ENCODE measurements at places on chromosomes 1 and 21.
A peak's percentile ranks its signal among the peaks of the same experiment; 100 is the strongest.

DNA sequence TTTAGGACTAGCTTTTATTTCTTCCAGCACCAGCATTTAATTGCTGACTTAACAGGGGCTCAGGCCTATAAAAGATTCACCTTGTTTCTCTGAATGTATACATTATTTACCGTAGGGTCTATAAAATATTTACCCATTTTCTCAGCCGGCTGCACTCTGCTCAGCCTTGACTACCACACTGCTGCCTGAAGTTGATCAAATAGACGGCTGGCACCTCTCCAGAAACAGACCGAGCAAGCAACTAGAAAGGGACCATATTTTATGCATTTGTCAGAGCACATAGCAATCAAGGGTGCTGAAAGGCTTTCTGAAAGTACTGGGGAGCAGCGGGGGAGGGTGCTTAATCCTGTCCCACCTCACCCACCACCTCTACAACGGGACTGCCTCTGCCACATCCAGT lies 64.7 kb upstream of the FGGY start:
- DNase-seq, result no peak

GRCh38 chr21:18985584-18985983 lies 582.0 kb upstream of the TMPRSS15 start:
- DNase-seq, result no peak

DNA sequence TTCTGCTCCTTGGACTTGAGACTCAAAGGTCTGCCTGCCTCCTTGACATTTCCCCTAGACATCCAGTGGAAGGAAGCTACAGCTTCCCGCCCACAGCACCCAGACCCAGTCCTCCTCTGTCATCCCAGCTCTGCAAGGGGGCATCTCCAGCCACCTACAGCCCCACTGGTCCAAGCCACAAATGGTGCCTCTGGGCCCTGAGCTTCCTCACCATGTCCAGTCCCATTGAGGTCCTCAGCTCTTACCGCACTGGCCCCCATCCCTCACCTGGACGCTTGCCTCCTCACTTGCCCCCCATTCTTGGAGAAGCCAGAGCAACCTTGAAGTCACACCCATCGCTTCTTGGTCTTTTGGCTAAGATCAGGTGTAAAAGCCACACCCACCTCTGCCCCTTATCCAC lies 13.2 kb downstream of the PODN start:
- no peak for DNase-seq

DNA sequence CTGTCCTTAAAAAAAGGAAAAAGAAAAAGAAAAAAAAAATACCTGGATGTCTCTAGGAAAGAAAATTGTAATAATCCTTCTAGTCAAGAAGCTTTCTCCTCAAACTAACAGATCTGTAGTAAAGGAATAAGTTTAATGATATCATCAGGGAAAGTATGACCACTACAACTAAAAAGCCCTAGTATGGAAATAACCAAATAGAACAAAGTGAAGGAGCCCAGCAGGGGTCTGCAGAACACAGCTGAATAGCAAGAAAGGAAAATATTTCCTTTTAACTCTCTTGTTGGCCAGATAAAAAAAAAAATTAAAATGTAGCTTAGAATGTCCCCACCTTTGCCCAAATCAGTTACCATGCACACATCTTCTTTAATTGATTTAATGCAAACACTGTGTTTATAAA lies 43.2 kb downstream of the PRRX1 start:
- DNase-seq, result no peak

GRCh38 chr1:53957194-53957818 lies 11.2 kb downstream of the LRRC42 start:
- DNase-seq, result no peak

GRCh38 chr21:39183272-39184049 lies at the start of gene PSMG1:
TSS of gene PSMG1 (minus strand) at chr21:39183451. CDS start at chr21:39183385, 66 bp downstream.
- DNase-seq, result no peak

- no peak for DNase-seq
These were observed 37.5 kb downstream of the GPR88 start for GRCh38 chr1:100575406-100575805.

DNA sequence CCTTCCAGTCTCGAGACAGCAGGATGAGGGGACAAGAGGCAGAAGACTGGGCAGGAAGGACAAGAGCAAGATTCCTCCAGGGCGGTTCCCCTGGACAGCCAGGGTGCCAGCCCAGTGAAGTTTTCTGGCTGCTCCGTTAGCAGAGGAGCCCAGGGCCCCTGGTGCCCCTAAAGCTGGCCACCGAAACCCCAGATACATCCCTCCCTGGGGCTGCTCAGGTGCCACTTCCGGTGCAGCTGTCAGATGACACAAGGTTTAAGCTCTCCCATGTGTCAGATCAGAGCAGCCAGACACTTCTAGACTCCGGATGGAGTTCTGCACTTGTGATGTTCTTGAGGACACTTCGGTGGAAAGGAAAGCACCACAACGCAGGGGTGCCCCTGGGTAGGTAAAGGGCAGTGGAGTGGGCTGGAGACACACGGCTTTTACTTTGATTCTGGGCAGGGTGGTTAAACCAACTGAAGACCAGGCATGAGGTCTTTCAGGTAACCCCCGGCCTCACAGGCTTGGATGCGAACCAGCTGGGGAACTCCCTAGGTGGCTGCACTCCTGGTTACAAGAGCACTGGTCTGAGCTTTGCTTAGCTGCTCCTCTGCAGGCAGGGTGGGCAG lies 85.7 kb downstream of the ITPKB start:
- no peak for DNase-seq

DNA sequence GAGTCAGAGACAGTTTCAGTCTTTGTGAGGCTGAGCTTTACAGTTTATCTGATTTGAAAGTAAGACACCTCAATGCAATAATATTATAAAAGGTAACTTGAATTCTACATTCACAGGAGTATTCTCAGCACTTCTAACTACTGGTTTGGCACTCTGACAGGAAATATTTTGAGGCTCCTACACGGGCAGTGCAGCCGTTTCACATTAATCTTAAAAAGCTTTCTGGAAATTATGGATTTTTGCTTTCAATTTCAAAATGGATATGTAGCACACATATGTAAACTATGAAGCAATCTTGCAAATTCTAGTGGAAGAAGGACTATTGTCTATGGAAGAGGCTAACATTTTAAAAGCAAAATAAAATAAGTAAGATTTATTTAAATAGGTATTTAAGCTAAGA lies 262.9 kb upstream of the SNX7 start:
- DNase-seq, result no peak

- no peak for DNase-seq
These were observed 1.4 kb downstream of the DUSP10 start for GRCh38 chr1:221740369-221740992.

DNA sequence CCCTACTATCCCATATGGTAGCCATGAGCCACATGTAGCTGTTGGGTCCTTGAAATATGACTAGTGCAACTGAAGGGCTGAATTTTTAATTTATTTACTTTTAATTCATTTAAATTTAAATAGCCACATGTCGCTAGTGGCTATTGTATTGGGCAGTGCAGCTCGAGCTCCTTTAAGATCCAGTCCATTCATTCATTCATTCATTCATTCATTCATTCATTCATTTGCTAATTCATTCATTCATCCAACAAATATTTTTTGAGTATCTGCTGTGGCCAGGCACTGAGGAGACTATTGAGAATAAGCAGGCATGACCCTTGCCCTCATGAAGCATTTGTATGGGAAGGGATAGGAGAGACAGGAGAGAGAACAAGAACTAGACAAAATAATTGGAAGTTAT lies 29.5 kb upstream of the ACOT11 start:
- no peak for DNase-seq

GRCh38 chr1:216785737-216786136 lies 62.5 kb upstream of the ESRRG start:
- DNase-seq, result no peak

DNA sequence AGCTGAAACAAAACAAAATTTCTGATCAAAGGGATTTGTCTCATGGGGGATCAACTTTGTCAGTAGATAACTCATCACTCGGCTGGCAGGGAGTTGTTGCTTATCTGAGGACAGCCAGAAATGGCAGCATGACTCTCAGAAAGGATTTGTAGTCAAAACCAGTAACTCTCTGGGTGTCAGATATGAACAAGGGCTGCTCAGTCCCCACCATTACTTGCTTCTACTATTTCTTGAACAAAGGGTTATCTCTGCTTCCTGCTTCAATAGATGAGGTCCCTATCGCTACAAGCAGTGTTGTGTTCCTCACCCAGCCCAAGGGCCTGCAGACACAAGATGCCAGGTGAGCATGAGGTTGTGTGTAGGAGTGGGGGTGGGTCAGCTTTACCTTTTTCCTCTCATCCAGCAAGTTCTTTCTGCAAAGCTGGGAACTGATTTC lies 116.2 kb downstream of the PTBP2 start:
- DNase-seq, result no peak

- no peak for DNase-seq
These were observed 142.7 kb upstream of the RUNX1 start for GRCh38 chr21:35191754-35192153.

- DNase-seq, result no peak
These were observed 21.6 kb downstream of the PLXNA2 start for GRCh38 chr1:208222376-208223126.

- peak; percentile 60 for DNase-seq
These were observed 4.5 kb upstream of the NHLH1 start for GRCh38 chr1:160362168-160362957.
